ENCODE measurements at places on chromosomes 11 and 22. TPM values are rescaled to one million over a fixed set of nuclear protein-coding genes. Genes with fewer than 3 reads are reported as not detected.

GRCh38 chr11:14703731-14704130, 60.1 kb downstream of the PDE3B start:
- no peak for DNase-seq

GRCh38 chr11:45655831-45656230, 9.6 kb downstream of the CHST1 start:
- DNase-seq = no peak

GRCh38 chr11:115471367-115471766, 32.8 kb downstream of the CADM1 start:
- no peak for DNase-seq

Gene LAYN
- 15.0 TPM for total RNA-seq

- DNase-seq = peak; percentile 60
Measured at GRCh38 chr22:31439808-31440207, 40.4 kb downstream of the DRG1 start.

Data from myocyte (in vitro differentiated cells).